Omental fat pad (tissue), 4 donors: ENCODE measurements at places on chromosomes 7 and 10. TPM values are rescaled to one million over a fixed set of nuclear protein-coding genes. Genes with fewer than 3 reads are reported as not detected.

The DHTKD1 gene
- total RNA-seq: 29.5 TPM

The TRIM4 gene
- total RNA-seq: 35.3 TPM

The GFRA1 gene
- total RNA-seq: 142 TPM

The RBP3 gene
- total RNA-seq: not detected

The ADAP1 gene
- total RNA-seq: 17.5 TPM

The HMX3 gene
- total RNA-seq: not detected

The RARRES2 gene
- 200 TPM for total RNA-seq

The HHEX gene
- 9.8 TPM for total RNA-seq

The AKR1C2 gene
- 51.7 TPM for total RNA-seq

The ARMH3 gene
- 13.4 TPM for total RNA-seq

The PPP1R9A gene
- total RNA-seq: 13.0 TPM

The CTAGE6 gene
- 0.48 TPM for total RNA-seq

The RADIL gene
- total RNA-seq: 2.5 TPM

The C7orf57 gene
- total RNA-seq: not detected

The GJD4 gene
- total RNA-seq: not detected

The MYOF gene
- 74.3 TPM for total RNA-seq

The DNAJB12 gene
- 35.0 TPM for total RNA-seq
